Diencephalon (tissue), 1 donor: ENCODE measurements at places on chromosomes 4 and X. TPM values are rescaled to one million over a fixed set of nuclear protein-coding genes. Genes with fewer than 3 reads are reported as not detected.

Gene ZNF185
- 3.7 TPM for total RNA-seq

Gene WAS
- total RNA-seq = 0.69 TPM

Gene VCX3B
- total RNA-seq = not detected

Gene RHOH
- 0.46 TPM for total RNA-seq

Gene CXCL10
- 0.46 TPM for total RNA-seq

Gene ATP1B4
- total RNA-seq = not detected

Gene CCDC120
- total RNA-seq = 3.5 TPM

Gene HSFX1
- 2.3 TPM for total RNA-seq

Gene CSAG3
- total RNA-seq = not detected

Gene FAM114A1
- total RNA-seq = 18.5 TPM

Gene NR0B1
- total RNA-seq = 1.4 TPM

Gene RTL9
- 1.6 TPM for total RNA-seq

Gene ANKRD50
- 72.9 TPM for total RNA-seq

Gene AFF2
- 126 TPM for total RNA-seq

Gene COX7B2
- total RNA-seq = not detected

Gene CLNK
- not detected for total RNA-seq

Gene GLRA2
- total RNA-seq = 52.4 TPM

Gene WDR17
- total RNA-seq = 84.2 TPM

Gene F8A3
- total RNA-seq = 1.4 TPM

Gene VEGFC
- 3.5 TPM for total RNA-seq
